Mesenteric fat pad (tissue), 1 donor: ENCODE measurements at places on chromosomes 7 and 10.

GRCh38 chr7:8423057-8423456 lies 10.4 kb upstream of the NXPH1 start:
- DNase-seq, result no peak

- DNase-seq, result no peak
Measured at GRCh38 chr10:11886851-11887250, 63.7 kb downstream of the PROSER2 start.

- no peak for DNase-seq
Measured at GRCh38 chr7:45974540-45975360, 53.7 kb upstream of the IGFBP3 start.

- DNase-seq, result no peak
Measured at GRCh38 chr7:77235276-77235675, 35.7 kb upstream of the FGL2 start.

DNA sequence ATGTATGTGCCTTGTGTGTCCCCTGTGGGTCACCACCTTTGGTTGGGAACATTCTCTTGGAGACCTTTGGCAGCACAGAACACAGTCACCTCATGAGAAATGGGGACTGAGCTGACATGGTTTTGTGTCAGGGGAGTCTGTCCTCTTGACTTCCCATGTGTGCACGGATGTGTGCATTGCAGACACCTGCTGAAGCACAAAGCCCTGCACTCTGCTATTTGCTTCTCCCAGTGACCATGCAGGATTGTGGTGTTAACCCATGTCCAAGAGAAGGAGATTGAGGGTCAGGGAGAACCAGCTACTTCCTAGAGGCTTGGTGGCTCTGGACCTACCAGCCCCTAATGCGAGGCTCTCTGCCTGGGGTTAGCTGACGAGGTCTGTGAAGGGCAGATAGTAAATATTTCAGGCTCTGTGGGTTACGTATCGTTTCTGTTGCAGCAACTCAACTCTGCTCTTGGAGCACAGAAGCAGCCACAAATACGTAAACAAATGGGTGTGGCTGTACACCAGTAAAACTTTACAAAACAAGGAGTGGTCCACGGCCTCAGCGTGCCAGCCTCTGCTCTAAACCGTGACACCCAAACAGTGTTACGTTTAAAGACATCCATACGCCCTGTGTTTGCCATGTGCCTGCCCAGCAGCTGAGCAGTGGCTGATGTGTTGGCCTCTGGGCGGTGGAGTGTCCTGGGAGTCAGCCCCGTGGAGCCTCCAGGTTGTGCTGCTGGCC lies 51.7 kb downstream of the ADCY1 start:
- no peak for DNase-seq

GRCh38 chr7:15723841-15724240 lies 37.4 kb upstream of the MEOX2 start:
- DNase-seq, result no peak

DNA sequence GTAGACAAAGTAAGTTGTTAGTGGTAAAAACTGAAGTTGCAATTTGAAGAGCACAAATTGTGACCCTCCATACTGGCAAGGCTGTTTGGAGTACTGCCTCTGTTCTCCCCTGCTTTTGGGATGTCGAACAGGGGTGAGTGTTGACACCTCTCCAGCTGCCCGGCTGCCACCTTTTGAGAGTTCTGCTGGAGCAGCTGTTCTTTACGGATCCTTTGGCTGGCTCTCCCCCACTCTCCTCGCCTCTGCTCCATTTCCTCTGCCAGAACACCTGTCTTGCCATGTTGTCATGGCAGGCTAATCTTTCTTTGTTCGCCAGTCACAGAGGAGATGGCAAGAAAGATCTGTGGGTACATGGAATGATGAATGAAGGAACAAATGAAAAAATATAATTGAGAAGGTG lies 34.9 kb downstream of the INSYN2A start:
- no peak for DNase-seq

DNA sequence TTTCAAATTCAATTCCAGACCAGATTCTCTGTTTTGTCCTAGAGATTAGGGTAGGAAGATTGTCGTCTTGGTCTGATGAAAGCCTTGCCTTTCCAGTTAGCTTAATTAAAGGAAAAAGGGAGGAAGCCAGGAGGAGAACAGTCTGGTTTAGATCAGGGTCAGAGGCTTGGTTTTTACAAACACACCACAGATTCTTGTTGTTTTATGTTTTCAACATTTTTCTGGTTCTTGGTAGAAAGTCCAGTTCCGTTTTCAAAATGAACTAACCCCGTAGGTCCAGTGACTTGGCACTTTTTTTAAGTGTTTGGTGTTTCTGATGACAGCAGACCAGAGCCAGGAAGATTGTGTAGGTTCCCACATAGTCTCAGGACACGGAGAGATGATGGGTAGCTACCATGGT lies 167.1 kb upstream of the INHBA start:
- no peak for DNase-seq

DNA sequence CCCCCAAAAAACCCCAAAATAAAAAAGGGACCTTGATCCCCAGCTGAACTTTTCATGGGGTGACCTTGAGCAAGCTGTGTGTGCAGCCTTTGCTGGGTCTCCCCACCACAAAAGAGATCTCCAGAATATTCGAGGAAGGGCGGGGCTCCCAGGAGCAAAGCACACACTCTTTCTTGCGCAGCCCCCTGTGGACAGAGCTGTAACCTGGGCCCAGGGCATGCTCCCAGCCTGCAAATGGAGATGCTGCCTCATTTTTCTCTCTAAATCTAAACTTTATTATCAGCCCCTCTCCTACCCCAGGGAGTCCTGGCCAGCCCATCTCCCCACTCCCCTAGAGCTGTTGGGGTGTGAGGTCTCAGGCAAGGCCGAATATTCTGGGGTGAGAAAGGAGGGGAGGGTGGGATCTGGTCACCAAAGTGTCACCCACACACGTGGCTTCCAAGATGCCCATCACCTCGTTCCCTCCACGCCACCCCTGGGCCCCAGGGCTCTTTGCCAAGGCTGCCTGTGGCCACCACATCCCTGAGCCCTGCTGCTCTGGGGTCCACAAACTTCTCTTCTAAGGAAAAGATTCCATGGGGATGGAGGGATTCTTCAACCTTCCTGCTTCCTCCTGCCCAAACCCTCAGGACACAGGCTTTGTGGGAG lies 1.7 kb upstream of the CALML3 start:
- peak; percentile 81 for DNase-seq

DNA sequence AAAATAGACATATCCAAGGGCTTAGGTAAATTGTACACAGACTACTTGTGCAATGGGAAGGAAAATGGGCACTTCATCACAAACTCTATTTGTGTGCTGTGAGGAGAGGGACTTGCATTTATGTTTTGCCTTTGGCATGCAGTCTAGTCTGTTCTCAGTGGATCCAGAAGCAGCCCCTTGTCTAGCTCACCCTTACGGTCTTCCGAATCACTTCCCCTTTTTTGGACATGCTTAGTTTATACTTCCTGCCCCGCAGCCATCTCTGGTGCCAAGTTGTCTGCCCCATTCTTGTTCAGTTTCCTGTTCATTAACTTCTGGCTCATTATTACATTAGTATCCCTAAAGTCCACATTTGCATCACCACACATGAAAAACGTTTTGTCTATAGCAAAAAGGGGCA lies 161.6 kb downstream of the NRCAM start:
- no peak for DNase-seq

DNA sequence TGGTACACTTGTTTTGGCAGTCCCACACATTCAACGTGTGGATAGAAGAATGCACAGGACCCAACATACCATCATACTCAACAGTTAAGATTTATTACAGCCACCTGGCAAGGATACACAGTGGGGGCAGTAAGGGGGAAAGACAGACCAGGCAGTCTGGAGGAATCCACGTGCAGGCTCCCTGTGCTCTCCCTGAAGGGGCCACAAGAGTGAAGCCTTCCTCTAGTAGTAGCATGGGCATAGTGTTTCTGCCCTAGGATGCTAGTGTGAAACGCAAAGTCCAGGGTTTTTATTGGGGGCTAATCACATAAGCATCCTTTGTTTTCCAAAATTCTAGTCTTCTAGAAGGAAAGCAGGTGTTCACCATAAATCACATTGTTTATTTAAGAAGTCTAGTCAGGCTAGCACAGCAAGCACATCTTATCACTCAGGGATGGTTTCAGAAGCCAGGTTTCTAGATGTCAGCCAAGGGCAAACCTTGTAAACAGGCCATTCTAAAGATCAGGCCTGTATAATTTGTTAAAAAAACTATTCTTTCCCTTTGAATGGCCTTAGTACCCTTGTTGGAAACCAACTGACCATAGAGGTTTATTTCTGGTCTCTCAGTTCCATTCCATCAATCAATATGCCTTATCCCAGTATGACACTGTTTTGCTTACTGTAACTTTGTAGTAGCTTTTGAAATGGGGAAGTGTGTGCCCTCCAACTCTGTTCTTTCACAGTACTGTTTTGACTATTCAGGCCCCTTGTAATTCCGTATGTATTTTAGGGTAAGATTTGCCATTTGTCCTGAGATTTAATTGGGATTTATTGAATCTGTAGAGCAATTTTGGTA lies 12.4 kb upstream of the TFAM start:
- DNase-seq, result no peak

- DNase-seq, result no peak
Measured at GRCh38 chr10:129097776-129098330, 369.2 kb upstream of the MGMT start.

GRCh38 chr10:62433181-62433692 lies 59.1 kb downstream of the ZNF365 start:
- no peak for DNase-seq

DNA sequence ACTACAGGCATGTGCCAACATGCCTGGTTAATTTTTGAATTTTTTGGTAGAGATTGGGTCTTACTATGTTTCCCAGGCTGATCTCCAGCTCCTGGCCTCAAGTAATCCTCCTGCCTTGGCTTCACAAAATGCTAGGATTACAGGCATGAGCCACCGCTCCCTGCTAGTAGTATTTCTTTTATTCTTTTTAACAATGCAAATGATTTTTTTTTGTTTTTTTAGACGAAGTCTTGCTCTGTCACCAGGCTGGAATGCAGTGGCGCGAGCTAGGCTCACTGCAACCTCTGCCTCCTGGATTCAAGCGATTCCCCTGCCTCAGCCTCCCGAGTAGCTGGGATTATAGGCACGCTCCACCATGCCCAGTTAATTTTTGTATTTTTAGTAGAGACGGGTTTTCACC lies 58.1 kb downstream of the SVIL start:
- DNase-seq, result no peak

DNA sequence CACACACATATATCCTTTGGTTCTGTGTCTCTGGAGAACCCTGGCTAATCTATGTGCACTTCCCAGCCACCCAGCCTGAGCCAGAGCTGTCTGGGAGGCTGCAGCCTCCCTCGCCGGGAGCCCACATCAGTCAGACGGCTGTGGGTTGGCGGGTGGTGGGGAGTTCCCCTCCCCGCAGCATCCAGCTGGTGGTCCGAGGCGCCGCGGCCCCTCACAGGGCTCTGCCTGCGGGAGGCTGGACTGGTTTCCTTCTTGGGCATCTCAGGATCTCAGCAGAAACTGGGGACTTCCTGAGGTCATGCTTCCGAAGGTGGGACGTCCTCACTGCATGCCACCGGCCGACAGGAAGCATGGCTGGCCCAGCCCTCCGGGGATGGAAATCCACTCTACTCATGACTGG lies 22.0 kb upstream of the PSMG3 start:
- no peak for DNase-seq

DNA sequence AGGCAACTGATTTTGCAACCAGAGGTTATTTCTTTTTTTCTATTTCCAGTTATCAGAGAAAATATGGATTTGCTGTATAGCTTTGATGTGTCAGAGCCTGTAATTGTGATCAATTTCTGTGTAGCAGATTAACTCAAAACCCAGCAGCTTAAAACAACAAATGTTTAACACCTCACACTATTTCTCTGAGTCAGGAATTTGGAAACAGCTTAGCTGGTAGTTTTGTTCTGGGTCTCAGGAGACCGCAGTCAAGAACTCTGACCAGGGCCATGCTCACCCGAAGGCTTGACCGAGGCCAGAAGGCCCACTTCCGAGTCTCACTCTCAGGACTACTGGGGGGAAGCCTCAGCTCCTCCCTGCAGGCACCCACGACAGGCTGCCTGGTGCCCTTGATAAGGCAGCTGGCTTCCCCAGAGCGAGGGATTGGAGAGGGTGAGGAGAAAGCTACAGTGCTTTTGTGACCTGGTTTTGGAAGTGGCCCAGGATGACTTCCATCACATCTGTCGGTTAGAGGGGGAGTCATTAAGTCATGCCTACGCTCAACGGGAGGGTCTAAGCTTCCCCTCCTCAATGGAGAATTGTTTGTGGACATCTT lies 105.7 kb upstream of the SHH start:
- peak; percentile 65 for DNase-seq

GRCh38 chr7:7695111-7695817 lies 23.1 kb downstream of the RPA3 start:
- DNase-seq, result no peak

DNA sequence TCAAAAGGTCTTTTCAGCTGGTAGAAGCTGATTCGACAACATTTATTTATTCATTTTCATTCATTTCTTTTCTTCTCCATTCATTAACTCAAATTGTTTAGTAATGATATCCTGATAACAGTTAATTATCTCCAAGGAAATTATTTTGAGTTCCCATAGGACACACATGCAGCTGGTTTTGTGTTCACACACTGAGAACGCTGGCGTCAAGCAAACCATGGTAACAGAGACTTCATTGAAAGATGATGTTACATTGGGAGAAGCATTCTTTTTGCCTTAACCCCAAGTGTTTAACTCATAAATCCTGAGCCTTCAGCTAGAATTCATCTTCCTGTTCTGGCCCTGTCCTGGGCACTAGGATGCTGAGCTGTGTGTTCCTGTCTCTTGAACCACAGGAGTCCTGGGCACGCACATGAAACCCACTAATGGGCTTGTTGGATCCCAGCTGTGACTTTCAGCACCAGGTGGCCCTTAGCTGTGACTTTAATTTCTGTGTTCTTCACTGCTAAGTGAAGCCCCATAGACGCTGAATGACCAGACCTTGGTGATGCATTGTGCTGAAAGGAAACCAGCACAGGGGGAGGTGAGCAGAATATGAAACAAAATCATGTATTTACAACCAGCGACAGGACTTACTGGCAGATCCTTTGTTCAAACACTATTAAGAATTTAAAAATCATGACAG lies 121.5 kb upstream of the PRSS58 start:
- no peak for DNase-seq

DNA sequence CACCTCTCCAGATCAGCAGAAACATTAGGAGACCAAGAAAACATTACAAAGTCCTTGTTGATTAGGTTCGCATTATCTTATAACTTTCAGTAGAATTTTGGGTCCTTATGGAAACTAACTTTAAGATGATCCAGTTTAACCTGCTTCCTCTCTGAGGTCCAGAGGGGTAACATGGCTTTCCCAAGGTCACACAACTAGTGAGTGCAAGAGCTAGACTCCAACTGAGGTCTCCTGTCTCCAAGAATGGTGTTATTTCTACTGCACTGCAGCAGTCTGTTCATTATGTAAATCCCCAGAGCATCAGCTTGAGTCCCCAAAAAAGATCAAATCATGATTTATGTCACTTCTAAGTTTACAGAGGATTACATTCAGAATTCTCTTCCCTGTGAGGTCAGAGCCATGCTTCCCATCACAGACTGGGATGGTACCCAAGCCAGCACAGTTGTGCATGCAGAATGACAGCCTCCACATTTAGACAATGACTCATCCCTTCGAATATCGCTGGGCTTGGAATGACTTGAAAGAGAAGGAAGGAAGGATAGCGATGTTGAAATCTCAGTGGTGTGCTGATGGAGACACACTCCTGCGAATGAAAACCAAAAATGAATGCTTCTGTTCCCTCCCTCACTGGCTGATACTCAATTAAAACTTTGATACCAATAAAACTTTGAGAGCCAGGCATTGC lies 163.1 kb upstream of the PLXNA4 start:
- no peak for DNase-seq

- no peak for DNase-seq
Measured at GRCh38 chr10:55374060-55374459, 573.0 kb upstream of the PCDH15 start.

- DNase-seq, result no peak
Measured at GRCh38 chr7:146002431-146003078, 114.0 kb upstream of the CNTNAP2 start.

- DNase-seq, result no peak
Measured at GRCh38 chr10:71623986-71624291, 95.6 kb downstream of the C10orf105 start.
